OCI-LY7 (cell line): ENCODE measurements at places on chromosomes 3 and 15. TPM values are rescaled to one million over a fixed set of nuclear protein-coding genes. Genes with fewer than 3 reads are reported as not detected.

Gene ABI3BP
- total RNA-seq, result not detected in 2 replicates

Gene CCNDBP1
- total RNA-seq, result 53.1 and 70.0 TPM in 2 replicates

Gene TNFAIP8L3
- total RNA-seq, result not detected in 2 replicates

Gene GPR156
- total RNA-seq, result 0.13 TPM in 1 of 2 replicates, not detected in the other

Gene SLC35A5
- 22.7 and 26.4 TPM in 2 replicates for total RNA-seq

Gene GOLGA6L7
- not detected in 2 replicates for total RNA-seq

Gene HES1
- total RNA-seq, result 3.0 and 3.4 TPM in 2 replicates

Gene CFAP100
- total RNA-seq, result not detected in 2 replicates
